Esophagus muscularis mucosa (tissue), 4 donors: ENCODE measurements at places on chromosomes 13 and 19.

GRCh38 chr13:95874286-95874685 lies 178.9 kb downstream of the UGGT2 start:
- DNase-seq, result no peak

DNA sequence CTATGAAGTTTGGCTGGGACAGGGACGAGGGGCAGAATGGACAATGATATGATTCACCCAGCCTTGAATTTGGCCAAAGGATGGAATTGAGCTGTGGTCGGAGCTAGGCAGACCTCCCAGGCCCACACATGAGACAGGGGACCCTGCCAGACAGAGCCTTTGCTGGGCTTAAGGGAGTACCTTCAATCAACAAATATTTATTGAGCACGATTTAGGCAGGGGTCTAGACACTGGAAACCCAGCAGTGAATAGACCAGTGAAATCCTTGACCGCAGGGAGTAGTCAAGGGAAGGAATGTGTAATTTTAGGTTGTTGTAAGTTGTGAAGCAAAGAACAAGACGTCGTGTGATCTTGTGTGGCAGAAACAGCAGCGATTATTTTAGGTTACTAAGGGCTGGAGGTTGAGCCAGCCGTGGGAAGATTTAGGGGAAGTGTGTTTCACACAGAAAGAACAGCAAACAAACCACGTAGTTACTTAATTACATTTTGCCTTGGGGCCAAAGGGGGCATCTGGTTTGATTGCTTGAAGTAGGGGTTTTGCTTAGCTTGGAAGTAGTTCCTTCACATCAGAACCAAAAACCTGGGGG lies 16.9 kb upstream of the AP1M2 start:
- DNase-seq, result no peak

DNA sequence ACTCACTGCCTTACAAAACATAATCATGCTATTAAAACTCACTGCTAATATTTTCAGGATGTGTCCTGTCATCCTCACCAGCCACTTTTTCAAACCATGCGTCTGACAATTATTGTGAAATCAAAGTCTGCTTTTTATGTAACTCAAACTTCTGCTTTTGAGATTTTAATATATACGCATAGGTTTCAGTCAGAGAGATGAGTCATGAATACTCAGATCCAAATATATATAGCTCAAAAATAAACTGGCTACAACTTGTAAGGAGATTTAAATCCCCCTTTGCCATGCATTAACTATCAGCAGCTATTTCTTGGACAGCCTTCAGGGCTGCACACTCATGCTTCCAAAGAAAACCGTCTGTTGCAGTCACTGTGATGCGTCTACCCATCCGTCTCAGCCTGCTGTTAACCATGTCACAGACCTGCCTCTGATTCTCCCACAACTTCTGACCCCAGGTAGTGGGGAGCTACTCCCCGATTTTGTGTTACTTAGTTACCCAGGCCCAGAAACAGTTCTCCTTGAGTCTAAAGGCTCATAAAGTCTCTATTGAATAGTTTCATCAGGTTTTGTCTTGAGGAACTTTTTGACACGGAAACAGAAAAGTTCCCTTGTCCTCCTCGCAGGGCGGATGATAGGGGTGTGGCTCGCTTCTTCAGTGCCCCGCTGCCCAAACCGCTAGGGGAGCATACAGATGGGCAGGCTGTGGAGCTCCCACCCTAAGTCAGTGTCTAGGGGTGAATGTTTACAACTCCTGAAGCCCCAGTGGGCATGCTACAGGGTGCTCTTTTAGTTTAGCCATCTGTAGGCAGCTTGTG lies 33.8 kb upstream of the SGCG start:
- DNase-seq, result no peak

DNA sequence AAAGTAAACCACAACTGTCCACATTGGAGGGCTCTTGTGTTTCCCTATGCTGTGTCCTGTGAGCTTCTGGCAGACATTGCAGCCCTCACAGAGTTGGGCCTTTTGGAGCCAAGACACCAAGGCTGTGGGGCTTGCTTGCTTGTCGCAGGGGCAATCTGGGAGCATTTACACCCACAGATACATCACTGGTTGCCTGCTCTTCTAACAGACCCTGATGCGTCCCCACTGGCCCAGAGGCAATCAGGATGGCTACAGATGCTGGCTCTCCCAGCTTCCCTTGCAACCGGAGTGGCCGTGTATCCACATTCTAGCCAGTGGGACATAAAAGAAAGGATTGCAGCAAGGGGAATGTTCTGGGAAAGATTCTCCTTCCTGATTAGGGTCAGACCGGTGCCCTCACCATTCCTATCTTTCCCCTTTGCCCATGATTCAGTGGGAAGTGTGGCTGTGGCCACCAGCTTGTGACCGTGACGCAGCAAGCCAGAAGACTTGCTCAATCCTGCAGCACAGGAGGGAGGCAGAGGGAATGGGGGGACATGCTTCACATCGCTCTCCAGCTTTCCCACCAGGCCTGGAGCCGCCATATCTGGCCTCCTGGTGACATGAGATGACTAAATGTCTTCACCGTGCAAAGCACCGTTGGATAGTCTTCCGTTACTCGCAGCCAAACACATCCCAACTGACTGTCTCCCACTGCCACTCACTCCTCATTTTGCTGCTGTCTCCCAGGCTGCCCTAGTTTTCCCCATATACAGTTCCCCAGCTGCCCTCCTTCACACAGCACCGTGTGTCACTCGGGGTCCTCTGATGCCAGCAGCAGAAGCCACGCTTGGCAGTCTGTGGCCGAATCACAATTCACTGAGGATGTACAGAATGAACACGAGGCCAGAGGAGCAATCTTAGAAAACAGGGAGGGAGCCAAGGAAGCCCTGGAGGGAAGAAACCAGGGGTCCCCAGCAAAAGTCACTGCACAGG lies 151.0 kb downstream of the DPF1 start:
- DNase-seq, result no peak

- DNase-seq, result no peak
These were observed 920.9 kb downstream of the SLITRK5 start for GRCh38 chr13:88592105-88592504.

DNA sequence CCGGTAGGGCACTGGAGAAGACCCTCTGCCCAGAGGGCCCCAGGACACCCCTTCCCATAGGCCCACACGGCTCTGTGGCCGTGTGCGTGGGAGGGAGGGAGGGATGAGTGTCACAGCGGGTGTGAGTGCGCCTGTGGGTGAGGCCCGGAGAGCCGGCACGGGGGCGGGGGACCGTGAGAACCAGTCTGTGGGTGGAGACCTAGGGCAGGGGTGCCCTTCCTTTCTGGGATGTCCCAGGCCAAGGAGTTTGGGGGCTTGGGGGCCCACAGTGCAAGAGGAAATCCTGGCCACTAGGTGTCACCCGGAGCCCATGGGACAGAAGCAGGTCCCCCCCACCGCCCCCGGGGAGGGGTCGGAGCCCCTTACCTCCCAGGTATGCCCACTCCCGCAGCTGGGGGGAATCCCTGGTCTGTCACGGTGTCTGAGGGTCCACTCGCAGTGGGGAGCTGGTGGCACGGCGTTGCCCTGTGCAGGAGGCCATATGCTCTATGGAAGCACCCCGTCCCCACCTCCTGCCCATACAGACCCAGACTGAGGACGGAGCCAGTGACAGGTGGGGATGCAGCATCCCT lies 16.0 kb upstream of the SLC7A10 start:
- no peak for DNase-seq

DNA sequence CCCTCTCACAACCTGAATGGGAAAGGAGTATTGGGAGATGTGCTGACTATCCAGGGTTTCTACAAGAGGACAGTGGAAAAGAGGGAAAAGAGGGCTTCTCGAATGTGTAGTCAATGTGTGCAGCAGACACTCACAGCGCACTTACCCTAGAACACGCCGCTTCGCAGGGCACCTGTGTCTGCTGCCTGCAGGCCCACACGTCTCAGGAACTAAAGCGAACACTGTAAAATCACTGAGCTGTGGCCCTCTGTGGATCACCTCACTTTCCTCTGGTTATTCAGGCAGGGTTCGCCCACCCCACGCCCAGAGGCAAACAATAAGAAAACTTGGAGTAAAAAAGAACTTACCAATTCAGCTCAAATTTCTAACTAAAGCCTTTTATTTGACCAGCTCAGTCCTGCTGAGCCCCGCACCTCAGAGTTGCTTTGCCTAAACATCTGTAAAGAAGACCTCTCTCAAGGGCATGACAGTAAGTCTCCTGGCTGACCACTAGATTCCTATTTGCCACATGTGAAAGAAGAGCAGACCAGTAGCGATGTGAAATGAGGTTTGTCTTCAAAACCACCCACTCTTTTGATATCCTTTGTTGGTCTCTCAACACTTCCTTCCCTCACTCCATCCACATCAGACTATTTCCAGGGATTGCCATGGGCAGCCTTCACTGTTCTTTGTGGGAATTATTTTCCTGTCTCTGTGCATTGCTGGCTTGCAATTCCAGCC lies 19.3 kb upstream of the DOCK9 start:
- peak; percentile 83 for DNase-seq

GRCh38 chr13:39110518-39111097 lies 72.4 kb downstream of the NHLRC3 start:
- DNase-seq, result no peak

DNA sequence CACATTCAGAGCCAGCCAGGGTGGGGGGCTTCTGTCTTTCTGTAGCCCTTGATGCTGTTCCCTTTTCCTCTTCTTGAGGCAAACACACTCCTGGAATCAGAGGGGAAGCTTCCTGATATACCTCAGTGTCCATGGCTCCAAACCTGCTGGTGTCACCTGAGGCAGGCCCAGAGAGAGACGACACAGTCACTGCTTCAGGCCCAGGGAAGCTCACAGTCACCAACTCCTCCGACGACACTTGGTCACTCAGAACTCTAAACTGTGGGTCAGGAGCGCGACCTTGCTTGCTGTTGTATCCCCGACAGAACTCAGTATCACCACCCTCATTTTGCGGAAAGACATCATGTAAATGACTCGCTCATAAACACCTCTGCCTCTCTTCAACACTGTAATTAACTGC lies 1.1 kb downstream of the ATP13A1 start:
- no peak for DNase-seq

DNA sequence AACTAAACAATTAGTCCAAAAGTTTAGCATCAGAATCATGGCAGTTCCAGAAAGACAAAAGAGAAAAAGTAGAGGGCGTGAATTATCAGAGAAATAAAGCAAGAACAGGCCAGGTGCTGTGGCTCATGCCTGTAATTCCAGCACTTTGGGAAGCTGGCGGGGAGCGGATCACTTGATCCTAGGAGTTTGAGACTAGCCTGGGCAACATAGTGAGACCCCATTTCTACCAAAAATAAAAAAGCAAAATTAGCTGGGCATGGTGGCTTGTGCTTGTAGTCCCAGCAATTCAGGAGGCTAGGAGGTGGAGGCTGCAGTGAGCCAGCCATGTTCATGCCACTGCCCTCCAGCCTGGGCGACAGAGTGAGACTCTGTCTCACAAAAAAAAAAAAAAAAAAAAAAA lies 18.4 kb downstream of the ARL11 start:
- no peak for DNase-seq

DNA sequence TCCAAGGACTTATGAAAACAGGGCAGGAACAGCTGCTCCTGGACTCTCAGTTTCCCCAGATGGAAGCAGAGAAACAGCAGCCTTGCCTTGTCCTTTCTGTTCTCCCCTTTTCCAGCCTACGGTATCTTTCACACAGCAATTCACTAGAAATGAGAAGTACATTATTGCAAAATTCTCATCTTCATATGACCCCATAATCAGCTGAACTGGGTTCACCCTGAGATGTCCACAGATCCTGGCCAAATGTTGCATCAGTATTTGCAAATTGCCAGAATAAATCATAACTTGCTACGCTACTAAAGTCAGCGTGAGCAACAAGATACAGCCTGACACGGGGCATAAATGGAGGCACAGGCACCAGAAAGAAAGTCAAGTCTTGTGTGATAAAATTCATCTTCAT lies 16.1 kb downstream of the VSTM1 start:
- DNase-seq, result no peak

- no peak for DNase-seq
These were observed 329.3 kb downstream of the SPRY2 start for GRCh38 chr13:80011448-80012212.

DNA sequence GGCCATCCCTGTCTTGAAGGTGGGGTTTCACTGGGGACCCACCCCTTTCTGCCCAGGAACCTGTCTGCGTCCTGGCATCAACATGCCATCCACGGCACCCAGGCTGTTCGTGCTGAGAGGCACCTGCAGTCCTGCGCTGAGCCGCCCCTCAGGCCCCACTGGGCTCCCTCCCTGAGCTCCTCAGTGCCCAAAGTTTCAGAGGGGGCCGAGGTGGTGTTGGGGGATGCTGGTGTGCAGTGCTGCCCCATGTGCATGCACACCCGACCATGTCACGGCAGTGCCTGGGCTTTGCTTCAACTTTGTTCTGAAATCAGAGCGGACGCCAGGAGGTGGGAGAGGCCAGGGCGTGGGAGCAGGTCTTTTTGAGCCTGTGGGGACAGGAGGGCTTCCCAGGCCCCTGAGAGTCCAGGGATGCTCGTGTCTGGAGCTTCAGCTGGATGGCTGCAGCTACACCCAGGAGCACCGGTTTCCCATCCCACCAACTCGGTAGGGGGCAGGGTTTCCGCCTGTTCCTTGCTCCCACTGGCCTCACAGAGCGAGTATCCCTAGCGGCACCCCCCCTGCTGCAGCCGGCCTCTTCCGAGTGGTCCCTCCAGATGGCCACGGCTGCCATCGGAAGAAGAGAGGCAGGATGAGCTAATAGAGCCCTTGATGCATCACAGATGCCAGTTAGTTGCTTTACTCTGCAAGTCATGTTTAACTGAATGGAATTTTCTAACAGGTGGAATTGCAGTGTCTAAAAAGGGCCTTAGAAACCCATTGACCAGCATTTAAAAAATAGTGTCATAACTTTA lies 44.0 kb downstream of the WDFY2 start:
- no peak for DNase-seq

GRCh38 chr19:58474291-58474996 lies 1.7 kb upstream of the ZNF446 start:
- no peak for DNase-seq

GRCh38 chr13:76331943-76332712 lies 554.1 kb downstream of the KCTD12 start:
- no peak for DNase-seq

DNA sequence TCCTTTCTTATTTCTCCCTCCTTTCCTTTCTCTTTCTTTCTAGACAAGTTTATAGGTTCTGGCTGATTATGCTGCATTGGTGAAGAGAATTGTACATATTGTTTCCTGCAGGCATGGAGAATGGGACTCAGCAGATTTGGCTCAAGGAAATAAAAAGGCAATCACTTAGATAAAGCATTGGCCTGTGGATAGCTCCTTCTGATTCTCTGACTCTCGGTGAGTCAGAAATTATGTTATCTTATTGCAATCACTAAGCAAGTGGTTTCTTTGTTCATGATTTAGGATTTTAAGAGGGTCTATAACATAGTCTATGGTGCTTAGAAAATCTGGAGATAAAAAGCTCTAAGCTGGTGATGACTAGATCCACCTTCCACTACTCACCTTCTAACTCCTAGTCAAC lies 54.0 kb upstream of the POSTN start:
- no peak for DNase-seq
